ENCODE measurements at places on chromosomes 7 and 10.

DNA sequence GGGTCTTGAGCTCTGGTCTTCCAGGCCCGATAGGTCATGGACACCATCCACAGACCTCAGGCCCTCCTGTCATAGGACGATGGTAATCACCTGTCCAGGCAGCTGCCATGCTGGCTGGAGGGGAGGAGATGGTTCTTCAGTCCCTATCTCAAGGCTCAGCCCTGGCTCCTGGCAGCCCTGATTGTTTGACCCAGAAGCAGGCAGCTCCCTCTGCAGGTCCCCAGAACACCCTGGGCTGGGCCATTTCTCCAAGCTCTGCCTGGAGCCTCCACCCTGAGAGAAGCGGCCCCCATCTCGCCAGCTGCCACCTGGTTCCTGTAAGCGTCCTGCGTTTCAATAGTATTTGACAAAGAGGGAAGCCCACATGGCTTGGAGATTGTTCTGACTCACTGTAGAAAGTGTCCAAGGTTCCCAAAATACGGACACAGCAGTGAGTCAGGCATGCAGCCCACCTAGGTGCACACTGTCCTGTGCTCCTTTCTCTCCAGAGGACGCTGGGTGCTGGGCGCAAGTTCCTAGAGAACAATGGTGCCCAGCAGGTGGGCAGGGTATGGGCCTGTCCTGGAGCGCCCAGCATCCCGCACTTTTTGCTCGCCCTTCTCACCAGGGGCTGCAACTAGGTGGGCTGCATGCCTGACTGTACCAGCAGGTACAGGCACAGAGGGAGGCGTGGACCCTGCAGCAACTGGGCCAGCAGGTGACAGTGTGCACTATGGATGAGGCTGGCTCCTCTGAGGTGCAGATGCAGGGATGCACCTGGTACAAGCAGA, 72.4 kb upstream of the EBF3 start:
- no peak for DNase-seq

DNA sequence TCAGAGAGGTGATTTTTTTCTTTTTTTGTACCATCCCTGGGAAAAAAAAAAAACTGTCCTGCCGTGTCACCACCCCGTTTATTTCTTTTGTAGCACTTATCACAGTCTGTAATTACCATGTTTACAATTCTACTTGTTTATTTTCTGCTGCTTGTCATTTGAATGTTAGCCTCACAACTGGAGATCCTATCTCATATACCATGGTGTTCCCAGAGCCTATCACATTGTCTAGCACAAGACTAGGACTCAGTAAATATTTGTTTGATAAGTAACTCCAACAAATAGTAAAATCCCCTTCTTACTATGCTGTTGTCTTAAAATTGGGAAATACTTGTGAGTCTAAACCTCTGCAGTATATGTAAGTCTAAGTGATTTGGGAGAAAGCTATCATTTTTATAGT, 36.0 kb downstream of the MKLN1 start:
- DNase-seq = no peak

DNA sequence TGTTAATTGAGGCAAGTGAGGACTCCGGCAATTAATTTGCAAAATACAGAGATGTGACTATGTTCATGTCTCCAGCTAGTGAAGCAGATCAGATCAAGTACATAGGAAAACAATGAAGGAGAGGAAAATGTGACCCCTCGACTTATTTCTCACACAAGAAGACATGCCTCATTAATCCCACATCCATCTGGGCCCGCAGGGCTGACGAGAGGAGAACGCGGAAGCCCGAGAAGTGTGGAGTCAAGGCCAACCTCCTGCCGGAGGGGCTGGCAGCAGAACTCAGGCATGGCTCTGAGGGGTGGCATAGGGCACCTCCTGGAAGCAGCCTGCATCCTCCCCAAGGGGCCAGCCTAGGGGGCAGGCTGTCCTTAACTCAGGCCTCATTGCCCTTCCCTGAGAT, 54.4 kb downstream of the ZNF503 start:
- DNase-seq = no peak

GRCh38 chr7:114825423-114825951, 96.4 kb upstream of the MDFIC start:
- DNase-seq = peak; percentile 65

GRCh38 chr7:67875558-67875957, 878.9 kb downstream of the TYW1 start:
- no peak for DNase-seq

DNA sequence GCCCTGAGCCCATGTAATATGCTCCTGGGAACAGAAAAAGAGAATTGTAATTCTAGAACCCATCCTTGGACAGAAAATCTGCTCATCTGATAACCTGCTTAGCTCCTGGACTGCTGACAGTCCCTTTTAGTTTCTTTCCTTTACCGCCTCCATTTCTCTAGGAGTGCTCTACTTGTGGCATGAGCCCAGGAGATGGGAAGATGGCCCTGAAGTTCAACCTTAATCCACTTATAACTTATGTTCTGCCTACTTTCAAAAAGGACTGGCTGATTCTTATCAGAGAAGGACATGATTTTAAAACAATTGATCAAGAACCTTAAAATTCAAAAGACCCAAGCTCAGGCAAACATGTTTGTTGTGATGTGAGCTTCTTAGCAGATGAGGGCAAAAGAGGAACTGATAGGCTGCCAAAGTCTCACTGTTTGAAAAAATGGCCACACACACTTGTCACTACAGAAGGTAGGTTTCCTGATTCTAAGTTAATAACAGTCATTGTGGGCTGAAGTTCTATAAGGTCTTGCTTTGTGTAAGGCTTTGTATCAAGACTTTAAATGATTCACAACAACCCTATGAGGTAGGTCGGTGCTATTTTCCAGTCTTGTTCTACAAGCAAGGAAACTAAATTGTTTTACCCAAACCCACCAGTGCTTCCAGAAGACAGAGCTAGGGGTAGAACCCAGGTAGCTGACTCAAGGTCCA, 94.3 kb upstream of the AFAP1L2 start:
- no peak for DNase-seq

- no peak for DNase-seq
Observed at GRCh38 chr7:106629516-106629915, 31.4 kb downstream of the CCDC71L start.

GRCh38 chr7:134290286-134290685, 26.4 kb downstream of the SLC35B4 start:
- no peak for DNase-seq

DNA sequence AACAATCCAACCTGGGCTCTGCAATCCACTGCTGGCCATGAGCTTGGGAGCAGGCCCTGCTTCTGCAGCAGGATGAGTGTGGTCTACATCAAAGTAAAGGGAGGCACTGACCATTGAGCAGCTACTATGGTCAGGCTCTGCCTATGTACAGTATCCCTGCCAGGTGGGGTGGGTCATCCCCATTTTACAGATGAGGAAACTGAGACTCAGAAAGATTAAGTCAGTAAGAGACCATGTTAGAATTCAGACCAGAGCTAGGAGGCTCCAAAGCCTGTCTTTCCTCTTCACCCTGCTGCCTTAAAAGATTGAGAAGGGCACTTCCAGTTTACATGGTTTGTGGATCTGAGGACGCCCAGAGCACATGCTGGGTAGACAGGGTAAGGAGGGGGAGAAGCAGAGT, 27.1 kb upstream of the CDH23 start:
- no peak for DNase-seq

DNA sequence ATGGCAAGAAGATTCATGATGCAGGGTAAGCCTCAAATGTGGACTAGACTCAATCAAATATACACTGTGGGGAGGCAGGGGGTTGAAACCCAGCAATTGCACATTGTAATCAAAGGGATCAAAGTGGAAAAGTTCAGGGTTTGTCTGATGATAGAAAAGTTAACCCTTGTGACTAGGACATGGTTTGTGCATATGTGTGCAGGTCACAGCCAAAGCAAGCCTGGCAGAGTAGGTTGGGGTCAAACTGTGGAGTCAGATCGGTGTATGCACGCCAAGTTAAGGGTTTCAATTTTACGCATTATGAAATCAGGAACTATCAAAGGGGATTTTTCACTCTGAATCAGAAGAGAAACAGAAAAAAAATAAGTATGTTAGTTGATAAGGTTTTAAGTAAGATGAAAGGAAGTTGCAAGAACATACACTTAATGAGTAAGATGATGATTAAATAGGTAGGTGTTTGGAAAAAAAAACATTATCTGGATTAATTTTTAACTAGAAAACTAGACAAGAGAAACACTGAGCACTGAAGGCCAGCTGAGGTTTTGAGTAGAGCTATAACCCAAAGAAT, 188.3 kb downstream of the DGKB start:
- no peak for DNase-seq

- no peak for DNase-seq
Observed at GRCh38 chr10:57988964-57989363, 278.7 kb downstream of the IPMK start.

- DNase-seq = no peak
Observed at GRCh38 chr10:13890233-13891127, 303.7 kb downstream of the PRPF18 start.

- no peak for DNase-seq
Observed at GRCh38 chr10:120729547-120729946, 121.6 kb upstream of the WDR11 start.

DNA sequence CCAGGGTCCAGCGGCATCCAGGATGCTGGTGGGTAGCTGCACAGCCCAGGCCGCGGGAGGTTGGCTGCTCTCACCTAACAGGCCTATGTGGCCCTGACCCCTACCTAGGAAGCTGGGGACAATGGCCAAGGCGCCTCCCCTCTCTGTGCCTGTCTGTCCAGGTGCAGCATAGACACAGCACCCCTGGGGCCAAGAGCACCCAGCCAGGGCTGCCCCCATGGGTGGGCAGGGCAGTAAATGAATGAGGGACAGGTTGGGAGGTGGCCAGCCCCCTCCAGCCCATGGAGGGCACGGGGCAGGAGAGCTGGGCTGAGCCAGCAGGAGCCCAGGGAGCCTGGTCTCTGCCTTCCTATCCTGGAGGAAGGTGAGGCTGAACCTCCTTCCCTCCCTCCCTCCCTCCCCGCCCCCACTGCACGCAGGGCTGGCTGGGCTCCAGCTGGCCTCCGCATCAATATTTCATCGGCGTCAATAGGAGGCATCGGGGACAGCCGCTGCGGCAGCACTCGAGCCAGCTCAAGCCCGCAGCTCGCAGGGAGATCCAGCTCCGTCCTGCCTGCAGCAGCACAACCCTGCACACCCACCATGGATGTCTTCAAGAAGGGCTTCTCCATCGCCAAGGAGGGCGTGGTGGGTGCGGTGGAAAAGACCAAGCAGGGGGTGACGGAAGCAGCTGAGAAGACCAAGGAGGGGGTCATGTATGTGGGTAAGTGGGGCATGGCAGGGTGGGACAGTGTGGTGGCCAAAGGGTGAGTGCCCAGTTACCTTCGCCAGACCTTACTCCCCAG, at the start of gene SNCG:
Gene SNCG, plus strand, starts transcription at position 484 of the 785 bp plus-strand sequence. Its CDS starts 99 bp downstream, at position 583.
- no peak for DNase-seq

GRCh38 chr10:15815242-15815885, 44.9 kb downstream of the MINDY3 start:
- DNase-seq = no peak

- no peak for DNase-seq
Observed at GRCh38 chr10:77513220-77513619, 124.4 kb downstream of the KCNMA1 start.

- DNase-seq = no peak
Observed at GRCh38 chr7:92707435-92707834, 117.2 kb upstream of the FAM133B start.

DNA sequence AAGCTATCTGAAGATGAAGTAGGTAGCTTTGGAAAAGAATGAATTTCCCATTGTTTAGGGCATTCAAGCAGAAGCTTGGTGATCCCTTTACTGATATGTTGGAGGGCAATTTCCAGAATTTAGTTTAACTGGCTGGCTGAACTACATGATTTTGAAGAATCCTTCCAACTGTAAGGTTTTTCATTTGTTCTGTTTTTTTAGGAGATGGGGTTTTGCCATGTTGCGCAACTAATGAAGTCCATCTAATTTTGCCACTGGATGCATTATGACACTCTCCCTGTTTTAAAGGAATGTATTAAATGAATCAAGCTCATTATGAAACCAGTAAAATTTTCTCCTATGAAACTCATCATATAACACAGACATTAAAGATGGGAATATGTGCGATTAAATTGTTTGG, 6.1 kb upstream of the DDX50 start:
- DNase-seq = no peak

- no peak for DNase-seq
Observed at GRCh38 chr10:132607961-132608495, 70.4 kb downstream of the INPP5A start.

- DNase-seq = no peak
Observed at GRCh38 chr10:112467541-112468075, 20.6 kb downstream of the VTI1A start.

DNA sequence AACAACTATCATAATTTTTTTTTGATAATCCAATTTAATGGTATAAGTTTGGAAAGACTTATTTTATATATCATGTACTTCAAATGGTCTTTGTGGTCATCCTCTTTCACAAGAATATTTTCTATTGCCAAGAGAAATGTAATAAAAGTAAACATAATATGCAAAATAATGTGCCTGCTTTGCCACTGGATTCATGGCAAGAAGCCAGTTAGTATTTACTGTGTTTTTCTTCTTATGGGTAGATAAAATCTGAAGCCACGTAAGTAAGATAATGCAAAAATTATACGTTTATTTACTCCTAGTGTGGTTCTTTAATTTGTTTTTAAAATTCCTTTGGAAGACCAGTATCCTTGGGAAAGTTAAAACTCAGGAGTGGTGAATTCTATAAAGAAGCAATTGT, 258.5 kb downstream of the ARL4A start:
- DNase-seq = no peak

DNA sequence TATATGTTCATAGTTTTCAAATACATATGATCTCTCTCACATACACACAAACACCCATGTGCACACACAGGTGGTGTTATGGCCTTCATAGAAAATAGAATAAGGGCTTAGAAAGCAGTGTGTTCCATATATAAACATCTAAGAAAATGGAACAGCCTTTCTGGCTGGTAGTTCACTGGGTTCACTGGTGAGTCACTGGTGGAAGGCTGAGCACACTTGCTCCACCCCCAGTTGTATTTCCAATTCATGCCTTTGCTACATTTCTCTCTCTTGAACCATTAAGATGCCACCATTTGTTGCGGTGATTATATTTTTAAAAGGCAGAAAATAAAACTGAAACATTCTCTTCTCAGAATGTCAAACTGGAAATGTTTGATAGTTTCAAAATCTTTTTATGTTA, 252.1 kb downstream of the GLI3 start:
- no peak for DNase-seq

DNA sequence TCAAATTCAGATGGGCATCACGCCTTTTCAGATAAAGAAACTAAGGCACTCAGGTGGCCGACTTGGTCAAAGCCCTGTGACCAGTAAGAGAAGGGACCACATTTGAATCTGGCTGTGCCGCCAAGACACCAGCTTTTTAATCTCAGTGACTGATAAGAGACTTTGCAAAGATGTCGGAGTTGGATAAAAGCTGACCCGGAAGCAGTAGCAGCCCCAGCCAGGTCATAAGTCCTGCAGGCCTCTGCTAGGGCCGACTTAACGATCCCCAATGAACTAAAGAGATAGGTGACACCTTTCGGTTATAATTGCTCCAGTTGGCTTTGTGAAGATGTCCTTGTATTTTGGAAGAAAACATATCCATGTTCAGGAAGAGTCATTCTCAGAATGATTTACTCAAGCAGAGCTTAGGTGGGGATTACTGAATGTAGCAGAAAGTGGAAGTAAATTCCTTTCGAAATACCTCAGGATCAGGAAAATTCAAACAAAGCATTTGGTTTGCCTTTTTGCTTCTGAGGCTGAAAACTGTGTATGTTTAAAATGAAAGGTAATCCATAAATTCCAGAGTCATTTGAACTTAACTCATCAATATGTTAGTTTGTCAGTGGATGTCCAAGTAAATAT, 164.2 kb upstream of the PITRM1 start:
- no peak for DNase-seq
